ENCODE measurements at places on chromosomes 4 and X. TPM values are rescaled to one million over a fixed set of nuclear protein-coding genes. Genes with fewer than 3 reads are reported as not detected.

GRCh38 chrX:10325611-10326010 is 168.8 kb downstream of the CLCN4 start:
- no peak for DNase-seq

- DNase-seq: no peak
Observed at GRCh38 chrX:131951166-131951565, 71.9 kb upstream of the STK26 start.

DNA sequence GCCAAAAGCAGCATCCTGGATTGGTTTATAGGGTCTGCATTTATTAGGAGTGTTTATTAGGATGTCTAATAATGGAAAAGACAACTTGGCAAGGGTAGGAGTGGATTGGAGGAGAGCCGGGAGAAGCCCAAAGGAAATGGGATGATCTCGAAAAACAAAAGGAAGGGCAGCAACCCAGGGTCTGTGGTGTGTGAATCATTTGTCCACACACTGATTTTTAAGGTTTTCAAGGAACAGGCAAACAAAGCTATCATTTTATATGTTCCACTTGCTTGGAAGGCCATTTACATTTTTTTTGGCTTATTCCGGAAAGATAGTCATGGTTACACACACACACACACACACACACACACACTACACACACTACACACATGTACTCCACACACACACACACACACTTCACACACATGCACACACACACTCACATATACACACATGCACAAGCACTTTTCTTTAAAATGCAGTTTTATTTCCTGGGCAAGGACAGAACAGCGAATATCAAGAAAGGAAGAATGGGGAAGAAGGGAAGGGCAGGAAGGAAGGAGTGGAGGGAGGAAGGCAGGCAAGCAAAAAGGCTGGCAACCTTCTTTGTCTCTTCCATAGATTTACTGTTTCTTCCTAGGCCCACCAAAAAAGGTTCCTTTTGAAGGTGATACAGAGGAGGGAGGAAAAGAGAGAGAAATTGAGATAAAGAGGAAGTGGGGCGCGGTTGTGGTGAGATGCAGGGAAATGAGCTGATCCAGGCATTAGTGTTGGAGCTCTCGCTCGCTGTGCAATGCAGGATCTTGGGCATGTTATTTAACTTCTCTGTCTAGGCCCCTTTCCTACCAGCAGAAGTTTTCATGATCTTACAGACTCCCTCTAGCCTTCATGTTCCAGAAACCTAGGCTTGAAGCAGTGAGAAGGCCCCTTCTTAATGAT is 88.6 kb upstream of the MAML3 start:
- DNase-seq: peak; percentile 76

- DNase-seq: peak; percentile 12
Observed at GRCh38 chr4:173009129-173009823, 159.3 kb upstream of the GALNT7 start.

DNA sequence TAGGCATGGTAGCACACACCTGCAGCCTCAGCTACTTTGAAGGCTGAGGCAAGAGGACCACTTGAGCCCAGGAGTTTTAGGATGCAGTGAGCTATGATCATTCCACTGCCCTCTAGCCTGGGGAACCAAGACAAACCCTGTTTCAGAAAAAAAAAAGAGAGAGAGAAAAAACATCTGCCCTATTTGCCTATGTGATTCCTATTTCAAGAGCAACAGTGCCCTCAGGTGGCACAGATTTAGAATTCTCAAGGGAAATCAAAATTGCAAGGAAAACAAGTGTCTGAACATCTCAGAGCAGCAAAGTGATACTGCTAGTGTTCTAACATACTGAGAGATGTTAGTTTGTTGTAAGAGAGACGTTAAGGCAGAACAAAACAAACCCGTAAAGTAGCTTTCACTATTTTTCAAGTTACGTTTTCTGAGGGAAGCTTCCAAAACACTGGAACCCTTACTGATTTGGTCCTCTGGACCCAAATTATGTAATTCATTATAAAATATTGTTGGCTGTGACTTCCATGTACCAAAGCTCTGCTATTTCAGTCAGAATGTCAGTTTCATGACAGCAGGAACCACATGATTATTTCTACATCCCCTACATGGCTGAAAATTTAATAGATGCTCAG is 7.9 kb downstream of the BDH2 start:
- peak; percentile 68 for DNase-seq

GRCh38 chr4:177190995-177191580 is 118.6 kb upstream of the NEIL3 start:
- DNase-seq: no peak

- no peak for DNase-seq
Observed at GRCh38 chrX:122046226-122046625, 998.8 kb downstream of the GLUD2 start.

DNA sequence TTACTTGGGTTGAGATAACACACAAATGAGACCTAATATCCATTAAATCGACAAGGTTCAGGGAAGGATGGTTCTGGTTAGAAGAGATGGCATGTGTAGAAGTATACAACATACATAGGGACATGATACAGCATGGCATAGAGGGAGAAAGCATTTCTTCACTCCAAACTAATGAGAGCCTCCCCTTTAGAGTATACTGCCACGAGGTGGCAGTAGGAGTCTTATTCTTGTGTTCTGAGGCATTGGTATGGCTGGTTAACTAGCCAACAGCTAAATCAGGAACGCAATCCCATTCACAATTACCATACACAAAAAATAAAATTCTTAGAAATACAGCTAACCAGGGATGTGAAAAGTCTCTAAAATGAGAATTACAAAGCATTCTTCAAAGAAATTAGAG is 29.1 kb upstream of the TRO start:
- DNase-seq: peak; percentile 35

GRCh38 chrX:57172544-57172943 is 35.3 kb upstream of the SPIN2A start:
- DNase-seq: no peak

The GPR143 gene
- total RNA-seq: 2.1 TPM

DNA sequence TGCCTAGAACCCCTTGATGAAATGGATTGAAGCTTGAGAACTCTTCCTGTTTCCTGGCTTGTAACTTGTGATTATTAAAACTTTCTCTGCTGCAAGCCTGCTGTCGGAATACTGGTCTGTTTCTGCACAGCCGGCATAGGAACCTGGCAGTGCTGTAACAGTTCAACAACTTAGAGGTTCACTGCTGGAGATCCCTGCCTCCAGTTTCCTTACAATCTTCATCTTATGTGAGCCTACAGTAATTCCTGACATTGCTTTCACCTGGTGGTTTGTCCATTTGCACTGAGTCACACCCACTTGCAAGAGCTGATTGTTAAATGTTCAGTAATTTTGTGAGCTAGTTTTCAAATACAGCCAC is 1.3 kb upstream of the SEPSECS start:
- DNase-seq: peak; percentile 41

- DNase-seq: no peak
Observed at GRCh38 chr4:109989618-109990017, 76.9 kb downstream of the EGF start.

The NHSL2 gene
- 1.7 TPM for total RNA-seq

The F8 gene
- 0.33 TPM for total RNA-seq

GRCh38 chr4:112167794-112168193 is 22.5 kb downstream of the FAM241A start:
- no peak for DNase-seq

- no peak for DNase-seq
Observed at GRCh38 chr4:26058537-26058936, 144.5 kb downstream of the SMIM20 start.

DNA sequence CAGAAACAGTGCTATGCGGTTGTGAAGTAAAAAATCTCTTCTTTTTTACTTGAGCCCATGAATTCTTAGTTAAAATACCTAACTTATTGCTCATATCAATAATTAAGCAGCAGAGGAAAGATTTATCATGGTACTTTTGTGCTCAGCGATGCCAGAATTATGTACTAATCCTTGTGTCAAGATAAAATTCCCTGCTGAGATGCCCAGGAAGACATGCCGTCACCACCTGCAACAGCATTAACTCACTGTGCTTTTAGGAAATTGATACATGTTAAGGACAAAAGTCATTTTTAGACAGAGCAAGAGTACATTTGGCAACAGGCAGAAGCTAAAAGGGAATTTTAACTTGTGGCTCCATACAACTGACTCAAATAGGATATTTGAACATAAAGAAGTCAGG is 138.9 kb downstream of the NPNT start:
- no peak for DNase-seq

- no peak for DNase-seq
Observed at GRCh38 chr4:150874338-150875226, 140.5 kb downstream of the LRBA start.

The BTK gene
- not detected for total RNA-seq

DNA sequence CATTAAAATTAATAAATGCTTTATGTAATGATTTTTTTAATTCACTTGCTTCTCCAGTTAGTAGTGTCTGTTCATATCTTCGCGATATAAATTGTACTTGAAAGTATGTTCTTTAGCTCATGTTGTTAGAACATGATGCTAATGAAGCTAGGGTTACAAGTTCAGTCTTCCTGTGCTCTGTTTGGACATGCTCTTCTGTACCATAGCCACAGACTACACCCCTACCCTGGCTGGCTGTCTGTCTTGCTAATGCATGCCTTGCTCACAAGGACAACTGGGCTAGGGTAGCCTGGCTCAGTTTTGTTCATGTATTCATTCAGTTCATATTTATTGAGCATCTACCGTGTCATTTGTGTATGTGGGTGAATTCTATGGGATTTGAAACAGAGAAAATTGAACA is 50.8 kb upstream of the MTMR1 start:
- DNase-seq: no peak

GRCh38 chr4:182881914-182882313 is 35.3 kb downstream of the DCTD start:
- DNase-seq: no peak

GRCh38 chrX:154142950-154143745 is 895 bp upstream of the OPN1LW start:
- no peak for DNase-seq

GRCh38 chr4:184313058-184313581 is 95.4 kb upstream of the ENPP6 start:
- DNase-seq: no peak

DNA sequence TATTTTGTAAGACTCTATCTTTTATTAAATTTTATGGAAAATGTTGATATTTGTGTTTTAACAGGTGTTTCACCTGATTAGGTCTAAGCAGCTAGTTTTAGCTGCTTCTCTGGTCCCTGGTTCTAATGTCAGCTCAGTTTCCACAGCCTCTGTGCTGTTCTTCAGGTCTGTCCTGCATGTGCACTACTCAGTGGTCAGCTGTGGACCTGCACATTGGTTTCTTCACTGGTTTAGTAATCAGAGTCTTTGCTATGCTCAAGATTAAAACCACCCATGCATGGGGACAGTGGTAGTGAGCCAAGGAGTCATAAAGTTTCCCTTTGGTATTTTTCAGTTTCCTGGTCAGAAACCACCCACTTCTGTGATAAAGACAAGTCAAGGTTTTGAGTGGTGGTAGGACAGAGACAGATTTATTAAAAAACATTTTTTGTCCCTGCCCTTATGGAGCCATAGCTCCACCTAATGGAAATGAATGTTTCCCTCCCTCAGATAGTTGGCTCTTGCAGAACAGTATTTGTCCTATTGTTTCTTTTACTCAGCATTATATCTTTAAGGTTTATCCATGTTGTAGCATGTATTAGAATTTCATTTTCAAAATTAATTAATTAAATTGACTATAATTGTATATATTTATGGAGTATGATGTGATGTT is 36.8 kb upstream of the VBP1 start:
- DNase-seq: no peak

DNA sequence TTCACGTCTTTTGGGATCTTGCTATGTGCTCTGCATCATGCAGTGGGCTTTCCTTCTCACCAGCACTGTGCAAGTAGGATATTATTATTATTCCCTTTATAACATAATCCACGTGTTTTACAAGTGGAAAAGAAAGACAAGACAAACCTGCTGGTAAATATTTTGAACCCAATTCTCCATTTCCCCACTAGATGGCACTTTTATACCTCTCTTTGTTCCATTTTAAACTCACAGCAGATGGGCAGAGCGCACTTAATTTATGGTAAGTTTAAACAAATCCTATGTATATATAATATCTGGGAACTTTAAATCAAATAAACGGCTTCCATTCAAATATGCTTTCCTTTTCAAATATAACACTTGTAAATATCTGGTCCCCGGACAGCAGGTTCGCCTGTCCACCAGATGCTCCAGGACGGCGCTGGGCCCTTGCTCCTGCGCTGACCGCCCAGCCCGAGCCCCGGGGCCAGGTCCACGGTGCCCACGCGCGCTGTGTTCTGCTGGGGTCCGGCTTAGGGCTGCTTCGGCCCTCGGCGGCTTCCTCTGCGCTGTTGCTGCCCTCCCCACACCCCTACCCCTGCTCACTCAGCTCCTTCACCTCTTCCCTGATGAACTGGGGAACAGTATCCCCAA is 31.1 kb downstream of the F11 start:
- peak; percentile 51 for DNase-seq

The ARHGEF38 gene
- total RNA-seq: not detected

The F9 gene
- not detected for total RNA-seq

DNA sequence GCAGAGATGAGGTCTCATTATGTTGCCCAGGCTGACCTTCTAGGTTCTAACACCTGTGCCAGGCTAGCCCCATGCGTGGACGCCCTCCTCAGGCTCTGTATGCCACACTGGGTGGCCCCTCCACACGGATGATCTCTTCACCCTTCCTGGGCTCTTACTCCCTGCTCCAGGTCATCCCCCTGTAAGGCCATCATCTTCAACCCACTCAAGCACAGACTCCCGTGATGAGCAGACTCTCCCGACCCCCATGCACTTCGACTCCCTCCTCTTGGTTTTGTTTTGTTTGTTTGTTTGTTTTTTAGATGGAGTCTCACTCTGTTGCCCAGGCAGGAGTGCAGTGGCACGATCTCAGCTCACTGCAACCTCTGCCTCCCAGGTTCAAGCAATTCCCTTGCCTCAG is 70.9 kb downstream of the HPRT1 start:
- DNase-seq: no peak

- no peak for DNase-seq
Observed at GRCh38 chr4:39712819-39713607, 15.1 kb downstream of the UBE2K start.

The CNGA1 gene
- total RNA-seq: 0.17 TPM

GRCh38 chrX:13092455-13092941 is 48.1 kb upstream of the FAM9C start:
- no peak for DNase-seq

DNA sequence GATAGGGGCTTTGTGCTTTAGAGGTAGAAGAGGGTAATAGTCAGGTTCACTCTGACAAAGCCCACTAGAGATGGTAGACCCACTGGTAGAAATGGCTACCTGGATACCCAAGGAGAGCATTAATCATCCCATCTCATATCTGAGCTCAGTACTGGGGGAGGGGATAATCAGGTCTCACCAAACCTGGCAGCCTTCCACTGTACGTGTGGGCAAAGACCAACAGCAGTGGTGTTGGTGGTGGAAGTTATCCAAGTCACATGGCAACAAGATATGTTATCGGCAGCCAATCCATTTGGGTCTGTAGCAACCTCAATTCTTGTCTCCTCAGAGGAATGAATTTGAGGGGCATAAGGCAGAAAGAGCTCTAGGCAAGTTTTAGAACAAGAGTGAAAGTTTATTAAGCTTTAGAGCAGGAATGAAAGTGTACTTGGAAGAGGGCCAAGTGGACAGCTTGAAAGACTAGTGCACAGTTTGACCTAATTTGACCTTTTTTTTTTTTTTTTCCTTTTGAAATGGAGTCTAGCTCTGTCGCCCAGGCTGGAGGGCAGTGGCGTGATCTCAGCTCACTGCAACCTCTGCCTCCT is 67.0 kb upstream of the CXCL13 start:
- peak; percentile 40 for DNase-seq

- no peak for DNase-seq
Observed at GRCh38 chr4:159077702-159078495, 25.0 kb upstream of the RAPGEF2 start.

GRCh38 chr4:172011196-172011595 is 198.0 kb downstream of the GALNTL6 start:
- peak; percentile 8 for DNase-seq

The MMRN1 gene
- total RNA-seq: not detected
